Activated CD4-positive, alpha-beta memory T cell treated with anti-CD3 and anti-CD28 coated beads for 36 hours (primary cell): ENCODE measurements at places on chromosomes 11 and 22. TPM values are rescaled to one million over a fixed set of nuclear protein-coding genes. Genes with fewer than 3 reads are reported as not detected.

GRCh38 chr11:66701432-66702240 lies 23.9 kb upstream of the RBM4B start:
- H3K36me3 ChIP-seq, result no peaks in the 10 kb centered on the region
- no peak for DNase-seq
- H3K27ac ChIP-seq, result no peak overlapping the region
- no peaks in the 10 kb centered on the region for H3K27me3 ChIP-seq
- no peak overlapping the region for H3K4me3 ChIP-seq
- no peaks in the 10 kb centered on the region for H3K4me1 ChIP-seq

GRCh38 chr22:32803020-32803737 lies 1.7 kb downstream of the TIMP3 start:
- H3K36me3 ChIP-seq, result no peaks in the 10 kb centered on the region
- H3K27ac ChIP-seq, result no peak overlapping the region
- DNase-seq, result no peak
- H3K4me1 ChIP-seq, result peaks cover 2% of the 10 kb centered on the region

RASSF10 gene
- not detected for total RNA-seq

- no peak overlapping the region for H3K27ac ChIP-seq
- no peak overlapping the region for H3K4me3 ChIP-seq
- peaks cover 8% of the 10 kb centered on the region for H3K27me3 ChIP-seq
Observed at GRCh38 chr22:22201185-22201929, 43.2 kb upstream of the VPREB1 start.

GRCh38 chr11:79400717-79401330 lies 40.0 kb downstream of the TENM4 start:
- no peaks in the 10 kb centered on the region for H3K36me3 ChIP-seq
- H3K4me1 ChIP-seq, result no peaks in the 10 kb centered on the region
- DNase-seq, result peak; percentile 22
- H3K4me3 ChIP-seq, result no peak overlapping the region
- H3K27ac ChIP-seq, result no peak overlapping the region

C11orf87 gene
- total RNA-seq, result not detected

GRCh38 chr22:37525073-37525745 lies 6.0 kb upstream of the CARD10 start:
- H3K4me3 ChIP-seq, result no peak overlapping the region
- H3K27ac ChIP-seq, result no peak overlapping the region
- DNase-seq, result peak; percentile 49
- H3K27me3 ChIP-seq, result peaks cover 29% of the 10 kb centered on the region

GRCh38 chr22:22422629-22423112 lies 85.9 kb downstream of the ZNF280B start:
- H3K4me1 ChIP-seq, result no peaks in the 10 kb centered on the region
- no peak overlapping the region for H3K27ac ChIP-seq
- peak; percentile 78 for DNase-seq
- peaks cover 19% of the 10 kb centered on the region for H3K27me3 ChIP-seq
- no peak overlapping the region for H3K4me3 ChIP-seq

GRCh38 chr11:128420265-128420664 lies 167.1 kb downstream of the ETS1 start:
- no peak overlapping the region for H3K4me3 ChIP-seq
- H3K36me3 ChIP-seq, result no peaks in the 10 kb centered on the region
- no peak for DNase-seq
- H3K27me3 ChIP-seq, result no peaks in the 10 kb centered on the region
- no peak overlapping the region for H3K27ac ChIP-seq

ACAD8 gene
- 20.9 TPM for total RNA-seq

TBX1 gene
- not detected for total RNA-seq

GRCh38 chr11:65212226-65212801 lies 30.6 kb downstream of the CAPN1 start:
- H3K36me3 ChIP-seq, result peaks cover 13% of the 10 kb centered on the region
- no peak overlapping the region for H3K27ac ChIP-seq
- no peak overlapping the region for H3K4me3 ChIP-seq
- peaks cover 3% of the 10 kb centered on the region for H3K27me3 ChIP-seq
- H3K4me1 ChIP-seq, result peaks cover 18% of the 10 kb centered on the region
- DNase-seq, result no peak

DNA sequence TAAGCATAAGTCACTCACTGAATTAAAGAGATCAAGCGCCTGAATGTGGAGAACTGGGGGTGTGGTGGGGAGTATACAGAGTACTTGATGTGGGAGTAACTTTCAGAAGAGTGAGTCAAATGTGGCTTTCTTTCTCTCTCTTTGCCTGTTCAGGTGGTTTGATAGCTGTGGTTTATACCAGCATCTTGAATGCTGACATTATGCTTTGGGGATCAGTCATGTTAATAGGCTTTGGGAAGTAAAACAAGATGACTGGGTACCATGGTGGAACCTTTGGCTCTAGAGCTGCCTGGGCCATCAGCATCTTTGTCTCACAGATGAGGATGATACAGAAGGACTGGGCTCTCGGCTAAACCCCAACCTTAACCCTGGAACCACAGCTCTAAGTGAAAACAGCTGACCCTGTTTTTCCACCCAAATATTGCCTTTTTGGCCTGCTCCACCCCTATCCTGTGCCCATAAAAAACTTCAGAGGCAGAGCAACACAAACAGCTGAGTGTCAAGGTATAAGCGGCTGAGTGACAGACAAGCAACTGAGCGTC lies 58.2 kb upstream of the GNAZ start:
- peak overlapping the region; percentile 68 for H3K27ac ChIP-seq
- peaks cover 37% of the 10 kb centered on the region for H3K27me3 ChIP-seq
- peak; percentile 65 for DNase-seq
- H3K4me1 ChIP-seq, result peaks cover 15% of the 10 kb centered on the region
- H3K36me3 ChIP-seq, result no peaks in the 10 kb centered on the region

GRCh38 chr11:59705294-59705693 lies 8.4 kb downstream of the OR10V1 start:
- H3K27me3 ChIP-seq, result peaks cover 14% of the 10 kb centered on the region
- H3K4me1 ChIP-seq, result no peaks in the 10 kb centered on the region
- H3K36me3 ChIP-seq, result no peaks in the 10 kb centered on the region

DNA sequence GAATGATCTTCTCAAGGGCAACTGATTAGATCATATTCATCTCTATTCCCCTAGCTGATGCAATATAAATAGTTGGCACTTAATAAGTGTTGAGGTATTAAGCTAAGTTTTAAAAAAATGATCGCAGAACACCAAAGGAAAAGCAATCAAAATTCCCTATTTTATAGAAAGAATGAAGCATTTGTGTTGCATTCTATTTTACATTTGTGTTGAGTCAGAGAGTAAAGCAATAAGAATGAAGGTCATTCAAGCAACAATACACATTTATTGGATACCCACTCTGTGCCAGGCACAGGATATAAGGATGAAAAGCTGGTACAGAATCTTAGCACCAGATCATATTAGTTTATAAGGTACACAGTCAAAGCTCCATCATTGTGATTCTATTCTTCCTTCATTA lies 686.4 kb upstream of the CCDC90B start:
- no peak for DNase-seq
- no peaks in the 10 kb centered on the region for H3K36me3 ChIP-seq
- no peaks in the 10 kb centered on the region for H3K27me3 ChIP-seq
- H3K27ac ChIP-seq, result no peak overlapping the region
